Activated naive CD8-positive, alpha-beta T cell treated with anti-CD3 and anti-CD28 coated beads, Interleukin-2, amount 50 U/mL, for 16 hours (primary cell): ENCODE measurements at places on chromosomes 1 and 21.

DNA sequence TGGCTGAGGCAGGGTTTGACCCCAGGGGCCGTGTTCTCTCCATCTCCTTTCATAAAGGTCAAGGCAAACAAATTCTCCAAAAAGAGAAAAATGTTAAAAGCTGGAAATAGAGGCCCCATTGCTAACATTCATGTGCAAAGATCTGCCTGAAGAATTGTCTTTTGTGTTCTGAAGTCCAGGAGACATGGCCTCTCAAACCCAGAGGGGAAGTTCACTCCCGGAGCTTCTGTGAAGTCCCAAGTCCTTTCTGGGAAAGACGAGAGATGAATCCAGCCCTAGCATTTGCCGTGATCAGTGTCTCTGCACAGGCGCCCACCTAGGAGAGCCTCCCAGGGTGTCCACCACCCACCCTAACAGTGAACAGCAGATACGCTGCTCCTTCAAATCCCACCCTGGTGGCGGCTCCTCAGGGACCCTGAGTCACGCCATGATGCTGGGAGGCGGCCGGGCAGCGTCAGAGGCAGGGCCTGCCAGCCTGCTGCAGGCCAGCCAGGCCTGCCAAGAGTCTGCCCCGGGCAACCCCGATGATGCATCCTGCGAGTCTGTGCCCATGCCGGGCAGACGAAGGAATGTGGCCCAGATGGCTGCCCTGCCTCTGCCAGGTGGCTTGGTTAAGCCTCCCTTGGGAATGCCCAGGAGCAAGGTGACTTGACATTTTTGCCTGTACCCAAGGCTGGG, 5.2 kb upstream of the C2CD2 start:
- DNase-seq, result no peak

GRCh38 chr1:195898924-195899323, 709.3 kb downstream of the KCNT2 start:
- no peak for DNase-seq

GRCh38 chr1:24015221-24016210, 35.4 kb upstream of the SRSF10 start:
- DNase-seq, result no peak

- DNase-seq, result no peak
Observed at GRCh38 chr1:199551967-199552565, 475.4 kb upstream of the NR5A2 start.

- no peak for DNase-seq
Observed at GRCh38 chr1:165344198-165344597, 12.3 kb downstream of the LMX1A start.

DNA sequence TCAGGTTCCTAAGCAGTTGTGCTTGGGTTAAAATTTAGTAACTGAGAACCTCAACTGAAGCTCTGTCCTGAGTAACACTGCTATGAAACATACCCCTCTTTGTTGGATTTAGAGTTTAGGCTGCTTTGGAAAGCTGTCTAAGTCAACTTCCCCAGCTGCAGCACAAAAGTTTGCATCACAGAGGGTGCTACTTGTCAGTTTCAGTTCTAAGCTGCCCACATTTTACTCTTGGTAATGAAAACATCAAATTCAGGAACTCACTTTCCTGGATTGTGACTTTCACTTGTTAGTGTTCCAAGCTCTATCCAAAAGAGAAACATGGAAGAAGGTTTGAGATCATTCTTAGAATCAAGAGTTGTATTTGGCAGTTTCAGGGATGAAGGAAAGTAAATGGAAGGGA, 191.7 kb upstream of the NFIA start:
- DNase-seq, result no peak

DNA sequence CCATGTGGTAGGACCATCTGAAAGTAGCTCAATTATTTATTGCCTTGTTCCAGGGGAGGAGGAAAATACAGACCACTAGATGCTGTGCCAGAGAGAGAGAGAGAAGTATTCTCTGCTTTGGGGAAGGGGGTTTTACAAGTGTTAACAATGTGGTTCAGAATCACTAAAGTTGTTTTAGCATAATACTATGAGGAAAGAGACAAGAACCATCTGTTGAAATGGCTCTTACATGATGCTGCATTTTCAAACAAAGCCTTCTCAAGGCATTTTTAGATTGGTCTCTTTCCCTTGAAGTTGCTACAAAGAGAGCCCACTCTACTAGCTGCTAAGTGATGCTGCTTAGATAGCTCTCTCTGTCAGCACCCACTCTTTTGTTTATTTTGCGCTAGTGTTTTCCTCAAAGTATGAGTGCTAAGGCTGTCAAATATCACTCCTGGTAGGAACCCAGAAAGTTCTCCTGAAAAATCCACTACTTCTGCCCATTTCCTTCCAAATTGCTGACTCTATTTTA, 255.1 kb downstream of the NFIA start:
- DNase-seq, result no peak

DNA sequence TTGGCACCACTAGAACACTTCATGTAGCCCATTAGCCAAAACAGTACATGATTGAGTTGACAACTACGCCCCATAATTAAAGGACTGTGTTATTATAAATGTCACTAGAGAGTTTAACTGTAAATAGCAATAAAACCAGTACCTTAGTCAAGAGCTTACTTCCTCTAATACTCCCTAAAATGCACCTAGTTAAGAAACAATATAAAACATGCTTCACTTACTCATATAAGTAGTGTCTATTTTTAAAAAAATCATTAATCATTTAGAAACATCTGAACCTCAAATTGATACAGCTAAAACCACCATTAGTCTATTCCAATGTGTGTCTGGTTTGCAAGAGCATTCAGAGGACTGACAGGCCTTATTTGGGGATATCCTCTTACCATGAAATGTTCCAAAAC, 25.3 kb downstream of the PTP4A2 start:
- no peak for DNase-seq

- no peak for DNase-seq
Observed at GRCh38 chr1:107152395-107152794, 11.6 kb downstream of the NTNG1 start.

GRCh38 chr21:44677881-44678280, 4.1 kb downstream of the KRTAP12-1 start:
- DNase-seq, result no peak

- DNase-seq, result no peak
Observed at GRCh38 chr1:84913555-84913892, 20.5 kb upstream of the LPAR3 start.

GRCh38 chr1:56339786-56340465, 239.4 kb downstream of the PLPP3 start:
- DNase-seq, result no peak

DNA sequence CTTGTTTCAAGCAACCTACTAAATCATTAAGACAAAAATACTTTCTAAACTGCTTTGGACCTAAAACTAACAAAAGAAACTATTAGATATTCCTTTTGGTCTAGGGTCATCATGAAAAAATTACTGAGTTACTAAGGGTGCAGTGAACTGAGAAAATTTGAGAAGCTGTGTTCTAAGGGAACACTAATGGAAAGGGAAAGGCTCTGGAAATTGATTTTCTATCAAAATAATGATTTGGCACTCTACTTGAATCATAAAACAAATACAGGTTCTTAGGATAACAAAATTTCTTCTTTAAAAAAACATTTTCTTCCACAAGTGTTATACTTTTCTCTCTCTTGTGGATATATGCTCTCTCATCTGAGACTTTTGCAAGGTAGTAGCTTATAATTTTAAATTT, 213.5 kb downstream of the DNAH14 start:
- DNase-seq, result no peak

- no peak for DNase-seq
Observed at GRCh38 chr1:8765198-8765597, 52.2 kb downstream of the RERE start.

DNA sequence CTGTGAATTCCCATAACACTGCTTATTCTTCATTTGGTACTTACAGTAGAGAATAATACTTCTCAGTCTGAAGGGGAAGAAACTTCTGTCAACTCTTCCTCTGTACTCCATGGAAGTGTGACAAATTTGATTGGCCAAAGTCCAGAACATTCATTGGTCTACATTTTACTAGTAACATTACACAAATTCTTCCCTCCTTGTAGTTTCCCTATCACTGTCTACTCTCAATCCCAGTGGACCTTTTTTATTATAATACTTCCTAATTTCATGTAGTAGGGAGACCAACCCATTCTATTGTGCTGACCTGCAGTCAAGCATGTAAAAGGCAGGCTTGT, 74.7 kb downstream of the ALG6 start:
- DNase-seq, result no peak

GRCh38 chr1:159786465-159786864, 5.7 kb downstream of the DUSP23 start:
- no peak for DNase-seq

DNA sequence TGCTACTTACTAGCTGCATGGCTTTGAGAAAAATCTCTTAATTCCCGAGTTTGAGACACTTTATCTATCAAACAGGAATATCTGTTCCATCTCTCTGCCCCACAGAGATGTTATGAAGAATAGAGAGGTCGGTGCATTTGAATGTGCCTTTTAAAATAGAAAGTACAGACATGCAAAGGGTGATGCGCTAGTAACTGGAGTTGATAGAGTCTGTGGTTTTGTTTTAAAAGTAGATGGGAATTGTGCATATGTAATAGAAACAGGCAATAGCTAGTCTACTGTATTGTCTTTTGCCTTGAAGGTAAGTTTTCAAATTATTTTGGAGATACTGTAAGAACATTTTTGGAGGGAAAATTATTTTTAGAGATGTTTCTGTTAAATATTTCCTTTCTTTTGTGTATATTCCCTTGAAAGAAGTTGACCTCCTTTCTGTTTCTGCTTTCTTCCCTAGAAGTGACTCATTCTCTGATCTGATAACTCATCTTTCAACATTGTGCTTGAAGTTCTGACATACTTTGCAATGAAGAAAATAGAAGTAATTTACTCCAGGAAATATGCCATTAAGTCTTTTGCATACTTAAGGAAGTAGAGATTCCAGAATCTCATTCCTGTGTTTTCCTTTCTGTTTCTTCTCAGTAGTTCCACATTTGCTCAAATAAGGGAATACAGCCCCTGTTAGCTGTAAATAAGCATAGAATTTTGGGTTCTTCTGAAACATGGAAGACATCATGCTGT, 151.6 kb downstream of the SDCCAG8 start:
- DNase-seq, result no peak

DNA sequence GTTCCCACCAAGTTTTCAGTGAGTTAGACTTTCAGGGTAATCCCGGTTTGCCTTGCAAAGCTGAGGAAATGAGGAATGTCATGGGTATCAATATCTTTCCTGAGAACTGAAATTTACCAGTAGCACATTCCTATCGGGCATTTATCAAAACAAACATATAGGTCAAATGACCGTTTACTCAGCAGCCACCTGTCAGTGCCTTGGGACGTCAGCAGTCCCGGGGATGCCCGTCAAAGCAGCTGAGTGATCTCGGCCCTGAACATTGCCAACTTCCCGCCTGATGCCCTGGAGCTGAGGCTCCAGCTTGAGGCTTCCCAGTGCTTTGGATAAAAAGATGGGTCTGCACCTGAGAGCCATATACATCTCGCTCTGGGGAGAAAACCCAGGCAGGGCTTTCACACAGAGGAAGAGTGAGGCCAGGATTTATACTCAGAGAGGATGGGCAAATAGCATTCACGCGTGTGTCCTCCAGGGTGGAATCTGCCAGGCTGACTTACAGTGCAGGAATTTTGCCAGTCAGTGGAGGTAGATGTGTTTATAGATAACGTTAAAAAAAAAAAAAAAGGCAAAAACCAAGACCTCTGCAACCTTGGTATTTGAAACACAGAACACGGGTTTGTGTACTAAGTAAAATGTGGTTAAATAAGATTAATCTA, 435.7 kb upstream of the VAMP3 start:
- DNase-seq, result no peak

DNA sequence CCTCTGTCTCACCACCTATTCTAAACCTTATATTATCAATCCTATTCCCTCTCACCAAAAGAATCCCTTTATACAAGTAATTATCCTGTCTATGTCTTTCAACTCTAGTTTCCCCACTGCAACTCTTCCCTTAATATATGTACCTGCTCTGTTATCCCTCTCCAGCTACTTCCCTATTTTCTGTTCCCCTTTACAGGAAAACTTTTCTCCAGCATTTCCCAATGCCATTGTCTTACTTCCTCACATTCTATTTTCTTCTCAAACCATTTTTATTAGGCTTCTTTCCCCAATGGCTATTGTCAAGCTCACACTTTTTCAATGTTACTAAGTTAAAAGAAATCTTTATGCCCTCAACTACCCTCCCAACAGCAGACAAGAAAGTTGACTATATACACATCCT, 11.6 kb downstream of the DPYD start:
- no peak for DNase-seq

DNA sequence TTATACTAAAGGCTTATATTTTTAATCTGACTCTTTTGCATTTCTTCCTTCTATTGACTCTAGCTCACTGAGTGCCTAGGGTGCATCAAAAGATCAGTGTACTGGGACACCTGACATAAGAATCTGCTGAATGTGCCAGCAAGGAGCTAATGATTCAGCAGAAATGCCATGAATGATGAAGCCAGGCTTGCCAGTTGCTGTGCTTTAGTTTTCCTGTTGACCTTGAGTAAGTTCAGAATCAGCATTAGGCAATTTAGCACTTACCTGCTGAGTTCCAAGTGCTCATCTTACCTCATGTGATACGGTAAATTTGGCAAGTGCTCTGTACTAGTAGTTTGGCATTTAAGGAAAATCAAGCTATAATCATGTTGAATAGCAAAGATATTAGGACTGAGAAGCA, 523.2 kb upstream of the B3GALT2 start:
- no peak for DNase-seq

GRCh38 chr1:226826479-226827261, 43.7 kb upstream of the PSEN2 start:
- DNase-seq, result no peak

- no peak for DNase-seq
Observed at GRCh38 chr1:195714248-195714647, 894.0 kb downstream of the KCNT2 start.

GRCh38 chr1:211789641-211790464, 40.7 kb downstream of the LPGAT1 start:
- no peak for DNase-seq

DNA sequence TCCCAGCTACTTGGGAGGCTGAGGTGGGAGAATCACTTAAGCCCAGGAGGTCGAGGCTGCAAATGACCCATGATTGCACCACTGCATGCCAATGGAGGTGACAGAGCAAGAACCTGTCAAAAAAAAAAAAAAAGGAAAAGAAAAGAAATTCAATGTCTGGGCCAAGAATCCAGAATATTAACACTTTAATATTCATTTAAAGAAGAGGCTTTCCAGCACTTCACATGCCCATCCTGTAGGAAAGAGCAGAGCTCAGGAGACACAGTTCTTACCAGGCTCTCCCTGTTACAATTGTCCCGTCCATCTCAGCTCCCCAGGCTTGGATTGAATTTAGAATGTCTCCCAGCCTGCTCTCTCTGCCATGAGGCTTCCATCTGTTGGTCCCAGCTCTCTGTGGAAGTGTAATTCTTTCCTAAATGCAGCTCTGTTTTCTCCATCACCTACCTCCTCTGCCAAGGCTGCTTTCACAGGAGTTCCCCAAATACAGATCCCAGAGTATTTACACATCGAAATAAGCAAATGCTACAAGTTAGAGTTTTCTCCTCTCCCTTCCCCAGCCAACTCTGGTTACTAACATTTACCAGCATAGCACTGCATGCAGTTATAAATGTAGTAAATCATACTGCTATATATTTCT, 116.6 kb upstream of the CDC42BPA start:
- no peak for DNase-seq

- DNase-seq, result no peak
Observed at GRCh38 chr1:2290171-2290578, 62.1 kb downstream of the SKI start.

- DNase-seq, result no peak
Observed at GRCh38 chr1:219119839-219120238, 53.8 kb upstream of the LYPLAL1 start.
